ENCODE measurements at places on chromosomes 1 and 21. TPM values are rescaled to one million over a fixed set of nuclear protein-coding genes. Genes with fewer than 3 reads are reported as not detected.
A peak's percentile ranks its signal among the peaks of the same experiment; 100 is the strongest.

DNA sequence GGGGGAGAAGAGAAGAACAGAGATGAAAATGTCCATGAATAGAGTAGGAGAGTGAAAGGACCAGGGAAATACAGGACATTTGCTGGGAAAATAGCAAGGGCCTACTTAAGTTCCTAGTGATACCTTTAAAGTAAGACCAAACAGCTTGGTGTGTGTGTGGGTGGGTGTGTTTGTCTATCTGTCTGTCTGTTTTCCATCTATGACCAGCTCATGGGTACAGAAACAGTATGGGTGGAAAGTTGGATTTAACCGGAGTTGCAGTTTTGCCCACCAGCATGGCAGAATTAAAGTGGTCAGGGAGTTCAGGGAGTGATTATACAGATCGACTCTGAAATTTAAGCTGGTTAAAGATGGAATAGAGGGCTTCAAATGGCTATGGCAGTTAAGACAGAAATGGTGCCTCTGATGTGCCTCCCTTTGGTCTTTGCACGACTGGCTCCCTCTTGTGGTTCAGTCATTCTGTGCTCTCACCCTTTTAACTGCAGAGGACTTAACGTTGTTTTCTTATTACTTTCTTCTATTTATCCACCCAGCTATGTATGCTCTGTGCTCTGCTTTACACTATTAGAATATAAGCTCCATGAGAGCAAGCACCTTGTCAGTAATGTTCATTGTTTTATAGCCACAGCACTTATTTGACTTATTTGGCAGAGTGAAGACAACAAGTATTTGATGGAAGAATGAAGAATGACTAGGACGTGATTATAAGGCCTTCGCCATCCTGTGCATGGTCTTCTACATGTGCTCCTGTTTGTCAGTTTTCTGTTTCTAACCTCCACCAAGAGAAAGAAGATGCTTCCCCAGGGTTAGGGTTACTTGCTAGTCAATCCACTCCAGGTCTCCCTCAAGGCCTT, 72.7 kb upstream of the AK4 start:
- peak; percentile 68 for DNase-seq

DNA sequence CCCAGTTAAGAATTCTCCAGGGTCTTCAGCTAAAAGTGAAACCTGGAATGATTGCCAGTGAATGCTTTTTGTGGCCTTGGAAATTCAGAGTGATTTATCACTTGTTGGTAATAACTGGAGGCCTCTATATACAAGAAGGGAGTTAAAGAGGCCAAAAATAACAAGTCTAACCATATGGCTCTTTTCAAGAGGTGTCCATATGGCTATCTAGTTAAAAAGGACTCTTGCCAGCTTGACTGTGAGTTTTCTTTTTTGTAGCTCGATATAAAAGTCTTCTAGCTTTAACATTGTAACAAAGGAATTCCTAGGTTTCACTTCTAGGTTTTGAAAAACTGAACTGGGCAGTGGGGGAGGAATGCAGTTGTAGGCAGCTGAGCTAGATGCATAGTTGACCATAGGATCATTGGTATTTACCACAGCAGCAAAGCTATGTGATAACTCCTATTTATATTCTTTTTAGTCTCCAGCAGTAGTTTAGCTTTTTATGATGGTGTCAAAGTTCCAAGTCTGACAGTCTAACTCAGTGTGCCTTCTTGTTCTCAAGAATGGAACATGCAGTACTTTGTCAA, 44.4 kb downstream of the CACHD1 start:
- no peak for DNase-seq

DNA sequence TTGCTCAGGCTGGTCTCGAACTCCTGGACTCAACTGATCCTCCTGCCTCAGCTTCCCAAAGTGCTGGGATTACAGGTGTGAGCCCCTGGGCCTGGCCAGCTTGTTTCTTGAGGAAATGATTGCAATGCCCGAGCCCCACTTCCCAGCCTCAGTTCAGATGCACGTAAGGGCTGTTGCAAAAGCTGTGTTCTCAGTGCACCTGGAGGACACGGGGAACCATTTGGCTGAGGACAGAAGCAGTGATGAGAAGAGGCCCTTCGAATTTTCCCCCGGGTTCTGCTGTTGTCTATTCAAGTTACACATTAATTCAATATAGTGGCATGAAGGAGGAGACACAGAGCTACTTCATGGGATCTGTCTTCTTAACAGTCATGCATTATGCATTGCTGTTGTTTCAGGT, 78.8 kb upstream of the WDR26 start:
- no peak for DNase-seq

DNA sequence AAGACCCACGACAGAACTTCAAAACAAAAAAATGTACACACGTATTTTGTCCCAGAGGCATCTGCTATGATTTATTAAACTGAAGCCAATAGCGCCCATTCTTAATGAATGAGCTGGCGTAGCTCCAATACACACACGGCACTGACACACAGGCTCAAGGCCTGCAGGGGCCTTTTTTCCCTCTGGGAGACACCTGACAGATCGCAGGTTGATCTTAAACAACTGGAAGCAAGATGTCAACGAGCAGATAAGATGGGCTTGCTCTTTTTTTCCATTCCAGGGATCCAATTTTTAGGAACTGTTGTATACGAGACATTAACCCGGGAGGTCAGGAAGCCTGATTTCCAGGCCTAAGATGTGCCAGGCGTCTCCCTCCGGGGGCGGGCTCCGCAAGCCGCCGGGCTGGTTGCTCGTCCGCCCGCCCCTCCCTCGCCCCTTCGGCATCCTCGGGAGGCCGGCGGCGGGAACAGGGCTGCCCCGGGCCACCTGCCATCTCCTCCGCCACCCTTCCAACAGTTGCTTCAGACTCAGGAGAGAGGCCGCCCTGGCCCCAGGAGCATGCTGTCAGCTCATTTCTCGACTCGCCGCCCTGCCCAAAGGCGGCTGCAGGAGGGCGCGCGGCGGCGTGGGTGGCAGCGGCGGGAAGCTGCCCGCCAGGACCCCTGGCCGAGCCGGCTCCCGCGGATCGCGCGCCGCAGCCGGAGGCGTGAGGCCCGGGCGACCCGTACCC, 735 bp downstream of the TTC13 start:
- peak; percentile 45 for DNase-seq

- peak; percentile 39 for DNase-seq
These were observed 126.7 kb upstream of the CSF3R start for GRCh38 chr1:36609241-36610027.

DNA sequence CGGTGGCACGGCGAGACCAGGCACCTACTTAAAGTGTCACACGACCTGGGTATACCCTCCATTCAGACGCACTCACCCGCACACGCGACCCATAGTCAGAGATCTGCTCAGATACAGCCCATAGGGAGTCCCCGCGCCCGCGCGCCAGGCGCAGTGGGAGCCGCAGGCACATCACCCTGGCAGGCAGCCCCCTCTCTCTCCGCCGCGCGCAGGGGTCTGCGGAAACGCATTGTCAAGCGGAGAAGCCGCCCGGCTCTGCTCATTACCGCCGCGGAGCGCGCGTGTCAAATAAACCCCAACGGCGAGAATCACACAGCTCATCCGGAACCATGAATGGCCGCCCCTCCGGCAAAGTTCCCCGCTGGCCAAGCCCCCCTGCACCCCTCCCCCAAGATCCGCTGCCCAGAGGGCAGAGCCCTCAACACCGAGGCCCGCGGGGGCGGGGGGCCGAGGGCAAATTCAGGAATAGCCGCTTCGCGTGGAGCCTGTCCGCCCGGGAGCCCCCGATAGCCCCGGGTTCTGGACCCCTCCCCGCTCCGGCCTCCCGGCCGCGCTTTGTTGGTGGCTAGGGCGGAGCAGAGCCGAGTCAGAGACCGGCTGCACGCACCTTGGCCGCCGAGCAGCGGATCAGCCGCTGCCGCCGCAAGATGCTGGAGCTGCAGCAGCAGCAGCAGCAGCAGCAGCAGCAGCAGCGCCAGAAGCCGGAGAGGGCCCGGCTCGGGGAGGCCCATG, 522 bp downstream of the LRP8 start:
- peak; percentile 49 for DNase-seq

- no peak for DNase-seq
These were observed 79.6 kb downstream of the KAZN start for GRCh38 chr1:14678011-14678638.

- no peak for DNase-seq
These were observed 2.8 kb downstream of the CD48 start for GRCh38 chr1:160708801-160709200.

GRCh38 chr1:81254560-81254959, 546.2 kb upstream of the ADGRL2 start:
- DNase-seq, result no peak

GRCh38 chr1:205458777-205459566, 3.1 kb upstream of the BLACAT1 start:
- DNase-seq, result no peak

GRCh38 chr21:16070207-16070651, 340.4 kb downstream of the USP25 start:
- DNase-seq, result no peak

DNA sequence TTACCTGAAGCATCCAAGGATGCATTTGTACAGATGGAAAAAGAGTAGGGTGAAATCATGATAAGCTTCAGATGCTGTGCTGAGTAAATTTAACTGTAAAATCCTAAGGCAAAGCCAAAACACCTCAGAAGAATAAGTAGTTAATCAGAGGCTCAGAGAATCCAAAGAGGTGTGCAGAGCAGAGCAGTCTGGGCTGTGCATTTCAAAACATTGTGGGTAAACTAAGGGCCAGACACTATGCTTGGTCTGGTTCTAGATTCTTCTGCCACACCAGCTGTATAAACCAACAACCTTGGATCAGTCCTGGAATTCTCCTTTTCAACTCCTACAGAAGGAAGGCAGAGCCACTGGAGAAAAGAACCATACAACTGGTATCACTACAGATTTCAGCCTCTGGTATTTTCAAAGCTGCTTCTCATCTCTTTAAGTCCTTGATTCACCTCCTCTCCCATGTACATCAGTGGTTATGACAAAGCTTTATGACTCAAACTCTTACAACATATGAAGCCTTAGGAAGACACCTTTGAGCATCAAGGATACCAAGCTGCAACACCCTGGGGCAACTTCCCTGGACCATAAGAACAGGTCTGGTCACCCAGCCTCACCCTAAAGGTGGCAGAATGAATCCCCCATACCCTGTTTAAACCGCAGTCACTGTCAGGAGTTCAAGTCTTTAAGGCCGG, 11.6 kb upstream of the HIPK1 start:
- no peak for DNase-seq

GRCh38 chr1:101115112-101115511, 89.5 kb upstream of the DPH5 start:
- no peak for DNase-seq

GRCh38 chr1:240116831-240117769, 25.4 kb downstream of the FMN2 start:
- no peak for DNase-seq

- no peak for DNase-seq
These were observed 104.8 kb downstream of the RERE start for GRCh38 chr1:8712413-8713231.

DNA sequence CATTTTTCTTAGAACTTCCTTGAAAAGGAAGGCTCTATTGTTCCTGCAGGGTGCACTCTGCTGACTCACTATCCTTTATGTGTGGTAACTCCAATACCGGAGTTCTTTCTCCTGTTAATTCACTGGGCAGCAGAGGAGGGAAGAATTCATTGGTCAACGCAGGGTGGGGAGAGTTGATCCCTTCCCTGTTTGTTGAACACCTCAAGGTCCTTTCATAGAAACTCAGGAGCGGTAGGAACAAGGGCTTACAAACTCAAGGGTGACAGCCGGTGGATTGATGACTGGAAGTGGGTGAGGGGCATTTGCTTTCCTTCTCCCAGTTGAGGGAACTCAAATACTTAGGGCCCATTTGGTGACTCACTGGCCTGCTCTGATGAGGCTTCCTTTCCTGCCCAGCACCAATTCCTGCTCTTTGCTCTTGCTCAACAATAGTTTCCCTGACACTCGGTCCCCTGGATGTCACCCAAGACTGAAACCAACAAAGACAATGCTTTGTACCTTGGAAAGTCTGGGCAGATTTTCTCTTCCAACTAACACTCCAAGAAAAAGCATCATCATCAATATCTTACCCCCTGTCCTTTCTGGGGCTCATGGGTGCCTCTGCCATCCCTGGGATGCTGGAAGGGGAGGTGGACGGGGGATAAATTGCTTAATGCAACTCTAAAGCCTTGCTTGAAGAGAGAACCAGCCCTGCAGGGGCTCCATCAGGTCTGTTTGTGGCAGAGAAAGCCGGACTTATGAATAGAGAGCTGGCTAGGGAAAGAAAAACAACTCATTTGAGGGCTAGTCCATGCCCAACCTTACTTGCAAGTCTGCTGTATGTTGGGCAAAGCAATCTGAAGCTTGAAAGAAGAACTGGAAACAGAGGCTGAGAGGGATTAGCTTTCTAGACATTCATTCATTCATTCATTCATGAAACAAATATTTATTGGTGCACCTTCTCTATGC, 9.3 kb downstream of the SLC26A9 start:
- no peak for DNase-seq

DNA sequence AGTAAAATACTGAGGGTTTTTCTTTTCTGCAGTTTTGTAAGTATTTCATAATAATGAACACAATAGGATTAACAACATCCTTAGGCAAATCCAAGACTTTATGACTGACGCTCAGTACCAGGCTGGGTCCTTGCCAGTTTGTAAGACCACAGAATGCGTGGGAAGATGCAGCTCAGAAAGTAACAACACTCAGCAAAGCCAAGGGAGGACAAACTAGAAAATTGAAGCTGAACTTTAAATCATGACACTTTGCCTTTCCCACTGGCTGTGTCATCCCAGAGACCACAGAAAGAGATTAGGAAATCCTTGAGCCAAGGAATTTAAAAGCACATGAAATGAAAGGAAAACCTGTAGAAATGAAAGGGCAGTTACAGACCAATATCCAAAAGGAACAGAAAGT, 426.3 kb upstream of the CHRM3 start:
- DNase-seq, result no peak

Gene SPATA6
- 9.4 TPM for total RNA-seq

Gene KIAA1614
- total RNA-seq, result 2.1 TPM

Gene TNFRSF18
- 0.61 TPM for total RNA-seq

Gene CDC73
- total RNA-seq, result 49.1 TPM
